ENCODE measurements at places on chromosomes 13 and 19.

GRCh38 chr19:48877855-48878195 lies 5.6 kb downstream of the PPP1R15A start:
- DNase-seq = no peak

GRCh38 chr13:24664726-24665409 lies 15.3 kb upstream of the ATP12A start:
- DNase-seq = no peak

DNA sequence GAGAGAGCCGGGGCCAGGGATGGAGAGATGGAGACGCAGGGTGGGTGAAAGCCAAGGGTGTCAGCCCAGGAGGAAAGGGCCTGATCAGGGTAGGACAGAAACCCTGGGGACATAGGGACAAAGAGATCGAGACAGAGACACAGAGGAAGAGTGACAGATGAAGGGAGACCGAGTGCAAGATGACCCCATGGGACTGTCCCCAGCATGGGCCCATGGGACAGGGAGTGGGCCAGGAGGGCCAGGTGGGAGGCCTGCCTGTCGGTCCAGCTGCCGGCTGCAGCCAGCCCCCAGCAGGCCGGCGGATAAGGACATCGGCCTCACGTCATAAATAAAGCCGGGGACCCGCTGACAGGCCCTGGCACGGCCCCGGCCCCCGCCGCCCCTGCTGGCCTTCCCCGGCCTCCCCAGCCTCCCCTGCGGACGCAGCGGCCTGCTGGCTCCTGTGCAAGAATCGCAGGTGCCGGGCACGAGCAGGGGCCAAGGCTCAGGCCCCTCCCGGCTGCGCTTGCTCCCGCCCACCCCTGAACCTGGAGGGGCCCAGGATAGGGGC lies 6.3 kb downstream of the REX1BD start:
- DNase-seq = no peak

DNA sequence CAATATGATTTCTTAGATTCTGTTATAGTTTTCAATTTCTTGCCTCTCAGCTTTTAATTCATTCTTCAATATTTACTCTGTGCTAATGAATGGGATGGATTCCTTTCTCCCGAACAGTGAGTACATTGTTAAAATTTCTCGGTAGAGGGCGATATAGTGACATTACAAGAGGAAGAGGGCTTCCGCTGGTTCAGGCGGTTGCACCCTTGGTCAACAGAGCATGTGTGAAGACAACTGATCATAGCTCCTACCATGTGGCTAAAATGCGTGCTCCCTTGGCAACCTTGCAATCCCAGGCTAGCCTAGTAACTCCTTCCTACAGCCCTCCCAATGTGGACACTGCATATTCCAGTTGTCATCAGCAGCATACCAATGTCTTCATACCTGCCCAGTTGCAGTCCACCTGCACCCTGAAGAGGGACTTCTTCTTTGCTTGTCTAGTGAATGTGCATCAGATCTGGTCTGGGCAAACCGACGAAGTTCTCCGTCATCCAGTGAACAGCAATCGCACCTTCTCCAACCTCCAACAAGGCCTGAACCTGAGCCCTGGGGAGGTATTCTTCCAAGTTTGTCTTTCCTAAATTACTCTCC lies 653.0 kb upstream of the GPC6 start:
- DNase-seq = no peak

DNA sequence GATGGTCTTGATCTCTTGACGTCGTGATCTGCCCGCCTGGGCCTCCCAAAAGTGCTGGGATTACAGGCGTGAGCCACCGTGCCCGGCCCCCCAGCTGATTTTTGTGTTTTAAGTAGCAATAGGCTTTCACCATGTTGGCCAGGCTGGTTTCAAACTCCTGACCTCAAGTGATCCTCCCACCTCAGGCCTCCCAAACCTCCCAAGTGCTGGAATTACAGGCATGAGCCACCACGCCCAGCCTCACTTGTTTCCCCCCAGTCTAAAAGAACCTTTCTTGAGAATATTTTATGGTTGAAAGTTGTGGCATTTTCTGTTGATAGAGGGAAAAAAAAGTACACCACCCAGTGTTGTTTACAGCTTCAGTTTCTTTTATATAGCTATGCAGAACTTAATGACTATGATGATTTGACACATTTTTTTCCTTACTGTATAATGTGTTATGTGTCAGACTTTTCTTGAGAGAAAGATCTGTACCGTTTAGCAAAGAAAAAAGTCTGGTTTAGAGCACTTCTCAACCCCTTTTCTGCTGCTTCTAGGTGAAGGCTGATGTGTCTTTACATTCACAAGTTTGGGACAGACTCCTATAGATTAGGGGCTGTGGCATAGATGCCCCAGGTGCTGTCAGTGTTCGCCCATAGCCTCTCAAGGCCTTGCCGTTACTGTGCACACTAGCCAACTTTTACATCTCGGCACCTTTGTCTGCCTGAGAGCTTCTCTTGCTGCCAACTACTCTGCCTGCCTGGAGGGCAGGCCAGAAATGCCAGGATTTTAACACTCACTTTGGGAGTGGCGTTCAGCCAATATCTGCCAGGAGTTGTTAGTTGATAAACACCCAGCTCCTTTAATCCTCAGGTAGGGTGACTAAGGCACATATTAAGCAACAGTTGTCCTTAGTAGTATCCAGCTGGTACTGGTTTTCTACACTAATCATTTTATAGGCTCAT lies 33.0 kb downstream of the KCTD4 start:
- DNase-seq = no peak

- DNase-seq = no peak
Observed at GRCh38 chr13:47461816-47462215, 539.3 kb downstream of the SUCLA2 start.

GRCh38 chr13:113115363-113116205 lies 7.0 kb upstream of the F10 start:
- DNase-seq = no peak

DNA sequence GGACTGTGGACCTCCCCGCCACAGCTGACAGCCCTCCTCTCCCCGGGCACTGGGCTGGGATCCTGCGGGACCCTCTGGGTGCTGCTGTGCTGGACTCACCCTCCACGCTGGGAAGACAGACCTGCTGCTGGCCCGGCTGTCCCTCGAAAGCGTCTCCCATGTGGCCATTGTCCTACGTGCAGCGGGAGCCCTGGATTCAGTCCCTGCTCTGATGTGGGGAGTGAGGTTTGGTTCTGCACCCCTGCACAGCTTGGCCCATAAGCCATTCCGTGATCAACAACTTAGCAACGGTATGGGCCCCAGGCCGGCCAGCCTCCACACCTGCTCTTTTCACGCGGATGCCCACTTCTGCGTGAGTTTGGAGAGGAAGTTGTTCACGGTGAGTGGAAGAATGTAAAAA lies 195.2 kb downstream of the TEX29 start:
- DNase-seq = no peak

GRCh38 chr13:112771877-112772538 lies 82.2 kb downstream of the ATP11A start:
- no peak for DNase-seq

- DNase-seq = no peak
Observed at GRCh38 chr19:50248413-50248812, 45.0 kb downstream of the MYH14 start.

- DNase-seq = peak; percentile 88
Observed at GRCh38 chr19:18304458-18305310, 18.2 kb downstream of the LSM4 start.

- DNase-seq = no peak
Observed at GRCh38 chr19:1468821-1469254, 10.2 kb downstream of the C19orf25 start.

DNA sequence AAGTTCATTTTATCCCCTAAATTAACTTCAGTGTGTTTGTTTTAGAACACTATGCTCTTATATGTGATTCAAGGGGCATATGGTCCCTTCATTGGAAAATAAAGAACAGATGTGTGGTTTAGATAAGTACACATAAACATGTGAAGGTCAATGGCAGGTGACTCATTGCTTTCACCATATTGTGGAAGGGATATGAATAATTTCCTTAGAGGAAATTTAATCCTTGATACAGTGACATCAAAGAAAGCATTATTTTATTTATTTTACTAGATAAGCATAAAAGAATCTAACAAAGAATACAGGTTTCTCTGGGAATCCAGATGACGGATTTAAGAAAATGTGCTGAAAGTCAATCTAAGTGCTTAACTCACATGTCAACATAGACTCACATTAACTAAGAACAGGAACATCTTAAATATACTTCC lies 373.5 kb downstream of the KCTD12 start:
- DNase-seq = no peak

GRCh38 chr13:80180740-80181355 lies 160.1 kb downstream of the SPRY2 start:
- no peak for DNase-seq

DNA sequence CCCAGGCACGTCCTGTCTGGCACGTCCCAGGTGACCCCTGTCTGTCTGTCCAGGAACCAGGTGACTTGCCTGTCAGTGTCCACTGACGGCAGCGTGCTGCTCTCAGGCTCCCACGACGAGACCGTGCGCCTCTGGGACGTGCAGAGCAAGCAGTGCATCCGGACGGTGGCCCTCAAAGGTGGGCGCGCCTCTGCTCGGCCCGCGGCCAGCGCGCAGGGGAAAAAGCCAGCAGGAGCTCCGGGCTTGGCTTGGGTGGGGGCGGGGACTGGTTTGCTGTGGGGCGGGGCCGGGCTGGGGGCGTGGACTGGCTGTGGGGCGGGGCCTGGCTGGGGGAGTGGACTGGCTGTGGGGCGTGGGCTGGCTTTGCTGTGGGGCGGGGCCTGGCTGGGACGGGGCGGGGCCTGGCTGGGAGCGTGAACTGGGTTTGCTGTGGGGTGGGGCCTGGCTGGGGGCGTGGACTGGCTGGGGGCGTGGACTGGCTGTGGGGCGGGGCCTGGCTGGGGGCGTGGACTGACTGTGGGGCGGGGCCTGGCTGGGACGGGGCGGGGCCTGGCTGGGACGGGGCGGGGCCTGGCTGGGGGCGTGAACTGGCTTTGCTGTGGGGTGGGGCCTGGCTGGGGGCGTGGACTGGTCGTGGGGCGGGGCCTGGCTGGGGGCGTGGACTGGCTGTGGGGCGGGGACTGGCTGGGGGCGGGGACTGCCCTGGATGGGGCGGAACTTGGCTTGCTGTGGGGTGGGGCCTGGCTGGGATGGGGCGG lies 7.2 kb downstream of the WDR18 start:
- DNase-seq = peak; percentile 23

DNA sequence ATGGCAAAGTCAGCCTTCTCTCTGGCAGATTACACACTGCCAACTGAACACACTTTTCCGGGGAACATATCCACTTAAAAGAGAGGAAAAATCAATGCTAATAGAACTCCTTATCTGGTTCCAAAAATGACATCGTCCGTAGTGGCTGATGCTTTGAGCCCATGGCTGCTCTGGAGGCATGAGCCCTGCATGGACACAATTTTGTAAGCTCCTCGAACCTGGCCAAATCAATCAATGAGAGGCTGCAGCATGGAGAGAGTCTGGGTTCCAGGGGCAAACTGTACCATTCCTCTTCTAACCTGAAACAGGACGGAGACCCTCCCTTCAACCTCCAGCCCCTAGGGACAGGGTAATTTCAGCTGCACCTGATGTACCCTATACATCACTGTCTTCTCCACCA lies 21.0 kb upstream of the TSHZ3 start:
- no peak for DNase-seq

GRCh38 chr13:112685896-112686295 lies 3.9 kb upstream of the ATP11A start:
- no peak for DNase-seq

GRCh38 chr13:112934078-112934477 lies 34.9 kb upstream of the MCF2L start:
- DNase-seq = no peak

- no peak for DNase-seq
Observed at GRCh38 chr19:48950830-48951519, 3.7 kb upstream of the BAX start.

DNA sequence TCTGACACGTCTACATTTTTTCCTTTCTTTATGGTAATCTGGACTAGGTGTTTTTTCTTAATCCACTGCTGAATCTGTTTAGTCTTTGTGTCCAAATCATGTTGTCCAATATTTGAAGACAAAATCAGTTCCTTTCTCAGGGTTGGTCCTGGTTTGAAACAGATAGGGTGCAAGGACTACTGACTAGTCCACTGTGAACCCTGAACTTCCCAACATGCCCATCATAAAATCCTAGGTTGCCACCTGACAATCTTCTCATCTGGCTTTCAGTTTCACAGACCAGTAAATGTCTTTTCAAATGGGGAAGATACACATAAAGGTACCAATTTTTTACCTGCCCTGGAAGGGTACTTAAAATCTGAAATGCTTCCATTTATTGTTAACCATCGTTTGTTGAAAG lies 12.7 kb downstream of the GTF3A start:
- no peak for DNase-seq

GRCh38 chr13:97366172-97366688 lies 67.7 kb upstream of the RAP2A start:
- DNase-seq = no peak

- DNase-seq = no peak
Observed at GRCh38 chr13:106331116-106331515, 204.3 kb downstream of the EFNB2 start.
